ENCODE measurements at places on chromosomes 3 and 15.

DNA sequence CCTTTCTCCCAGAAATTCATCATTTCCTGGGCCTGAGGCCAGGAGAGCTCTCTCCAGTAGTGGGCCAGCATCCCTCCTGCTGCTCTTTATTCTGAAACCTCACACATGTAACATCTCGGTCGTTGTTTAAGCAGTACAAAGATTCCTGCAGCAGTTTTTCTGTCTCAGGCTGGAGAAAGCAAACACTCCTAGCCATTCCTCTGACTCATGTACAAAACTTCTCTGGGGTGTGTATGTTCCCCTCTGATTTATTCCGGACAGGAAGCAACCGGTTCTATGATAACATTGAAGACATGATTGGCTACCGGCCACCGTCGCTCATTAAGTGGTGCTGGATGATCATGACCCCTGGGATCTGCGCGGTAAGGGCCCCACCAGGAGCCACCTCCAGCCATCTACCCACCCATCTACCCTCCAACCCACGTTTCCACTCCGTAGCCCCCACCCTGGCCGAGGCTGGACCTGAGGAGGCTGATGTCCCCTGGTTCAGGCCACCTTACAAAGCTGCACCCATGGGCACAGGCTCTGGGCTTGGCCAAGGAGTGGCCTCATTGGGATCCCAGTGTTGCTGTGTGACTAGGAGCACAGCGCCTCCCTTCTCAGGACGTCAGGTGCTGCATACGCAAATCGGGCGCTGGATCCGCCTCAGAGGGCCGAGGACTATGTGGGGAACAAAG lies 58.6 kb upstream of the SLC6A1 start:
- no peak for DNase-seq

DNA sequence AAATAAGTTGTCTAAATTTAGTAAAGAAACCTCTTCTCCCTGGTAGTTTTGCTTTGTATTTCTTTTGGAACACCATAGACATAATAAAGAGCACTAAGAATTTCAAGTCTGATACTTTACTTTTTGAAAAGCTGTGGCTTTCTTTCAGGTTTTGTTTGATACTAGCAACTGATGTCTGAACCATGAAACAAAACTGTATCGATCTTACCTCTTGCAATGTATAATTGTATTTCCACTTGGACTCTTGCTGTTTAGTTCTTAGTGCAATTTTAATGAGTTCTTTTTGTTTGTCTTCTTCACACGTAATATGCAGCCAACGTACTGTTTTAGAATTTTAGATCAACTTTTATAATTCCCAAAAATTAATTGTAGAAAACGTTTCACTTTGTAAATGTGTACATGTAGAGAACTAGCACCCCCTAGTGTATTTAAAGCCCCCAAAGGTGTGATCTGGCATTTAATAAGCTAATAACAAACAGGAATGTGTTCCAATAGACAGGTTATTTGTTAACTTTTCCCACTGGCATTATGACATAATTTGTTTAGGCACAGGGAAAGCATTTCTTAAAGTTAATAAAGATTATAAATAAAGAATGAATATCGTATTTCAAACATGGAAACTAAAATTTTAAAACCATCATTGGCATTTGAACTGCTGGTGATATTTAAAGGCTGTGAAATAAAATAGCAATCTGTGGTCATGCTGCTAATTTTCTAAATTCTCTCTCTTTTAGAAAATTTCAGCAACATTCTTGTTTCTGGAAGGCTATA lies 289.1 kb upstream of the DNAJC19 start:
- DNase-seq = no peak

DNA sequence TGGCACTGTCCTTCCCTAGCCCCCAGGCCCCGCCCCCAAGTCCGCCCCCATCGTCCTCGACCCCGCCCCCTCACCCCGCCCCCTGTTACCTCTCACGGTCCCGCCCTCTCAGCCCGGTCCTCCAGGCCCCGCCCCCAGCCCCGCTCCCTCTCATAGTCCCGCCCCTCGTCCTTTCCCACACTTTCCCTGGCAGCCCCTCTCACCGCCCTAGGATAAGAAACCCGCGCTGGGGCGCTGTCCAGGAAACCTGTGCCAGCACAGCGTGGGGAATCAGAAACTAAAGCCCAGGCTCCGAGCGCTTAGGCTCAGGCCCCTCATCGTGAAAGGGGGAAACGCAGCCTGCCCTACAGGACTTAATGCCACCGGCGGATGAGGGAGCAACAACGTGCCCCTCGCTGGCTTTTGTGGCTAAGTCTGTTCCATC lies 20.9 kb downstream of the TRPM1 start:
- DNase-seq = peak; percentile 82

DNA sequence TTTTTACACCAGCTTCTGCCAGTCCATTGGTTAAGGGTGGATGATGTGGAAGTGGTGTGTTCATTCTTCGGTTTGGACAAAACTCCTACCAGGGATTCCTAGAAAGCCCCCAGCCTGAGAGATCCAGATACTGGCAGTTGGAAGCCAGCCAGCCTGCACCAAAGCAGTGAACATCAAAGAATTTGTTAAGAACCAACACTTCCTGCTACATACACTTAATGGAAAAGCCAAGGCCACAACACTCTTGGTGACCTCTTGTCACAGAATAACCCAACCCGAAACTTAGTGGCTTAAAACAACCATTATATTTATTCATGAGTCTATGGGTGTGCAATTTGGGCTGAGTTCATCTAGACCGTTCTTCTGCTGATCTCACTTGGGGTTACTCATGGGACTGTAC lies 42.9 kb upstream of the ADAMTS9 start:
- no peak for DNase-seq

- DNase-seq = no peak
Observed at GRCh38 chr3:111961461-111962164, 17.2 kb upstream of the ABHD10 start.

DNA sequence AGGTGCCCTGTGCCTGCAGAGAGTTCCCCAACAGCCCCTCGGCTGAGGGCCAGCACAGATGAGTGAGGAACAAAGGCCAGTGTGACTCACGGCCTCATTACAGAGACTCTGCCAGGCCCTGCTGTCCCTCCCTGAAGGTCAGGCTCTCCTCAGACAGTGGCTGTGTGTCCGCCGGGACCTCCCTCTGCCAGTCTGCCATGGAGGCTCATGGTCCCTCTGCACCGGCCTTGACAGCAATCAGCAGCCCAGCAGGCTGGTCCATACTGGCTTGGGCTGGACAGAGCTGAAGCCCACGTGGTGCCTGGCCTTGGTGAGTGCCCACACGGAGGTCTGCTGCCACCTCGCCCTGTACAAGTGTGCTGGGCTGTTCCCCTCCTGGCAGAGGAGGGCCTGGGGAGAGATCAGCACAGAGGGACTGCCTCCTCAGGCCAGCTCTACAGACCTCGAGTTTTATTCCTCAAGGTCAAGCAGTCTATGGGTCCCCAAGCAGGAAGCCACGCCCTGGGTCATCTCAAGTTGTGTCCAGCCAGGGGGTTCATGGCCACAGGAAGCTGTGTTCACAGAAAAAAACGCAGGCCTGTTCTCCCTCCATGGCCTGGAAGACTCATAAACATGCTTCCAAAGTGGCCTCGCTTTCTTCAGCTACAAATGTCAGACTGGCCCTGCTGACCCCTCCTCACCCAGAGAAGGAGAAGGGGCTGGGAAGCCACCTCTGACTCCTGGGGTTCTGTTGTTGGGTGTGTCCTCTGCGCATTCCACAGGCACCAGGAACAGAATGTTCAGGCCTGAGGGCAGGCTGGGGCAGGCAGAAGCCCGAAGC lies 27.0 kb downstream of the SLC41A3 start:
- no peak for DNase-seq

GRCh38 chr3:127041933-127042332 lies 59.0 kb downstream of the PLXNA1 start:
- DNase-seq = no peak

- DNase-seq = peak; percentile 10
Observed at GRCh38 chr3:15271030-15271429, 61.4 kb downstream of the SH3BP5 start.

DNA sequence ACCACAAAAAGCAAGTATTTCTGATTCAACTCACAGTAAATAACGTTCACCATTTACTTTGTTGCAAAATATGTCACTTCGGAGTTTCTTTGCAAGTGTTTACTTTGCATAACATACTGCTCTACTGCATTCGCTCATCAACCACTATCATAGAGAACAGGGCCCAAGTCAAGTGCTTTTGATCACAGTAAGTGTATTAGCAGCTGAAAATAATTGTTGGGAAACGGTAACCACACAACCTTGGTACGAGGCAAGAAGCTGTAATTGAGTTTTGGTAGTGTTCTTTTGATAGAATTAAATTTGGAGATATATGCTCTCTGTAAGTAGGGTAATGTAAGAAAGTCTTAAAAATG lies 80.1 kb downstream of the SATB1 start:
- no peak for DNase-seq

GRCh38 chr15:85488997-85489396 lies 108.6 kb downstream of the AKAP13 start:
- DNase-seq = no peak

GRCh38 chr3:9916734-9917680 lies at the start of gene IL17RC:
Gene IL17RC, plus strand, starts transcription at chr3:9917098. Its CDS starts 218 bp downstream, at chr3:9917316.
- DNase-seq = peak; percentile 89

DNA sequence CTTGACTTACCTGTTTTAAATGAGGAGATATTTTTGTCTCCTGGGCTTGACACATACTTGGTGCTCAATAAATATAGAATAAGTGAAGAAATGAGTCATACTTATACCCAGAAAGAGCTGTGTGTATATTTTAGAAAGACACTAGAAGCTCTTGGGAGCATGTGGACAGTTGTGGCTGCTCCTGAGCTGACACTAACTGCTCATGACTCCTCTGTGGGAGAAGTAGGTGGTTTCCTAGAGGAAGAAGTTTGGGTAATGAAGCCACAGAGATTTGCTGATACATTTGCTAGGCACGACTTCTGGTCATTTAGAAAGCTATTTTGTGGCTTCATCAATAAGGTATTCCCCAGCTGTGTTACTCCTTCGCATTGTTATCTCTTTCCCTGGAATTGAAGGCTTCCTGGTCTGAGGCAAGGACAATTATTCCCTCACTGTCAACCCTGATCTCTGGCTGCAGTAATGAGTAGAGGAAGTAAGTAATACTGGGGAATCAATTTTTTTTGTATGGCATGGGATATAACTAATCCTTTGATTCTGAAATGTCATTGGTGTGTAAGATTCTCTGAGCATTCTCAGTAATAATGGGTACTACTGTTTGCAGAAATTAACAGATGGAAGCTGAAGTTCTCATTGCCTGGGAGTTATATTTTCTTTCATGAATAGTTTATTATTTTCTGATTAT lies 79.6 kb upstream of the DCBLD2 start:
- no peak for DNase-seq

GRCh38 chr3:40190056-40190455 lies 119.5 kb upstream of the EIF1B start:
- peak; percentile 80 for DNase-seq

DNA sequence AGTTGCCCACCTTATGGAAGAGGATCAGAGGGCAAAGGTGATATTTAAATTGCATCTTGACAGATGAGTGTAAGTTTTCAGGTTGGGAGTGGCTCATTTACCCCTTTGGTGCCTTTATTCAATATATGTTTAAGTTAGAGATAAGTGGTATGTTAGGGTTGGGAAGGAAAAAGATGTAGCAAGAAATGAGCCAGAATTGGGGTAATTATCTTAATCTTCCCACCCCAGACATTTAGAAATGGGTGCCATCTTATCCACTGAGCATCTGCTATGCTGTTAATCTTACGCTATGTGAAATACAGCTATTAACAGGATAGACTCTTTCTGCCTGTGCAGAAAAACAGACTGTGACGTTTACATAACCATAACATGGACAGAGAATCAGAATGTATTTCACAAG lies 6.3 kb downstream of the CMTM7 start:
- no peak for DNase-seq

DNA sequence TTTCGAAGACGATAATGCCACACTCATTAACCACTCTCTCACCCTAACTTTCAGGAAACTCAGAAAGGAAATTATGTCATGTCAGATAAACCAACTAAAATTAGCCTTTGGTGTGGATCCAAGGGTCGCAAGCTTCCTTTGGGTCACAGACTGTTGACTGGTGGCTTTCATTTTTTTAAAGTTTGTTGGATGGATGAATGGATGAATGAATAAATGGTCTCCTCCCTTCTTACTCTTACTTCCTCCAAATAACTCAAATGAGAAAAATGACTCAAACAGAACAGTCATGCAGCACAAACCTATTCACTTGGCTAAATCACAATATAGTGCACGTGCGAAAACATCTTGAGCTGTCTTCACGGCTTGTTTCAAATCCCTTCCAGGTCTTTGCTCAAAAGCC lies 82.9 kb upstream of the HACD2 start:
- DNase-seq = no peak

GRCh38 chr15:38612159-38612863 lies 47.7 kb upstream of the RASGRP1 start:
- no peak for DNase-seq

GRCh38 chr3:173588556-173588955 lies 191.0 kb downstream of the NLGN1 start:
- no peak for DNase-seq

- no peak for DNase-seq
Observed at GRCh38 chr3:43638594-43639447, 17.0 kb upstream of the ANO10 start.

DNA sequence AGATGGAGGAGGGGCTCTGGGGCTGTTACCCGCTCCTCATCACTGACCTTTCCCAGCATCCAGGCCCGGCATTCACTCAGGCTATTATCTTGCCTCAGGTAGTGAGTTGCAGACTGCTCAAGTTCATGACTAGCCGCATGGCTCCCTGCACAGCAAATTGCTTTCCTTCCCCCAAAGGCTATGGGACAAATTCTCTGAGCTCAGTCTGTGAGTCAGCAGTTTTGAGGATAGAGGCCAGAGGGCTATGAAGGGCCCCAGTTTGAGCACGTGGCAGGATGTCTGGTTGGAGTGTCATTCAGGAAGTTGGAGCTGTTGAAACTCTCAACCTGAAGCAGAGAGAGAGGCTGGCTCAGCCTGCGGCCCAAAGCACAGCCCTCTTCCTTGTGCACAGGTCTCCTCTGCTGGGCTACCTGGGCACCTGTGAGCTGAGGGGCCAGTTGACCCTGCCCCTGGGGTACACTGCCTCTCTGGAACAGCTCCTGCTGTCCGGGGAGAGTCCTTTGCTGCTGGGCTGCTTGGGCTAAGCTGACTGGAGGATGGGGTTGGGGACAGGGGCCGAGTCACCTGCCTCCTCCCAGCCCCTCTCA lies 7.9 kb downstream of the FAH start:
- peak; percentile 77 for DNase-seq

DNA sequence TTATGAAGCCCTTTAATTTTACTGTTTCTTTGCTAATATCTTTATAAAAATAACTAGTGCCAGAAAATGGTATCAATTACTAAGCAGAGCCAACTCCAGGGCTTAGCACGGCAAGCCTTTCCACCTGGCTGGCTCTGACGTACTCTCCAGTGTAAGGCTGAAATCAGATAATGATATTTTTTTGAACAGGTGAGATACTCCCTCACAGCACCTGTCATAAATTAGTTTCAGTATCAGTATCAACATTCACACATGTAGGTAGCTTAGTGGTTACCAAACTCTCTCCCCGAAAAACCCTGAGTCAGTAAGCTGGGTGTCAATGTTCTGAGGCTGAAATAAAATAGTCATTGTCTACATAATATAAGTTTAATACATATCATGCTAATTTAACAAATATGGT lies 710.1 kb downstream of the SQOR start:
- DNase-seq = no peak
